Pericardium fibroblast (primary cell): ENCODE measurements at places on chromosomes 5 and 9. TPM values are rescaled to one million over a fixed set of nuclear protein-coding genes. Genes with fewer than 3 reads are reported as not detected.

SLC25A46 gene
- total RNA-seq: 35.4 and 49.5 TPM in 2 replicates

CD180 gene
- 0.12 TPM in 1 of 2 replicates, not detected in the other for total RNA-seq

NEURL1B gene
- 1.5 and 17.2 TPM in 2 replicates for total RNA-seq

PHF24 gene
- total RNA-seq: 0.12 and 1.0 TPM in 2 replicates

SERF1A gene
- 5.8 and 8.5 TPM in 2 replicates for total RNA-seq

CYLC2 gene
- not detected in 2 replicates for total RNA-seq

CNTLN gene
- 5.4 and 5.5 TPM in 2 replicates for total RNA-seq

PCDHA12 gene
- total RNA-seq: not detected in 2 replicates

SPINK13 gene
- not detected in 2 replicates for total RNA-seq

GTF3C4 gene
- 9.5 and 13.4 TPM in 2 replicates for total RNA-seq

SPAAR gene
- total RNA-seq: 1.3 TPM in 1 of 2 replicates, not detected in the other

PCDHB13 gene
- 0.35 and 0.43 TPM in 2 replicates for total RNA-seq

RMI1 gene
- total RNA-seq: 1.6 and 5.7 TPM in 2 replicates
